Activated CD4-positive, alpha-beta T cell treated with anti-CD3 and anti-CD28 coated beads, Interleukin-2, Interleukin-6, amounts not matched to agents 100 ng/mL and 50 ng/mL, durations not matched to agents 16 hours and 8 hours (primary cell): ENCODE measurements at places on chromosomes 2 and 18.

DNA sequence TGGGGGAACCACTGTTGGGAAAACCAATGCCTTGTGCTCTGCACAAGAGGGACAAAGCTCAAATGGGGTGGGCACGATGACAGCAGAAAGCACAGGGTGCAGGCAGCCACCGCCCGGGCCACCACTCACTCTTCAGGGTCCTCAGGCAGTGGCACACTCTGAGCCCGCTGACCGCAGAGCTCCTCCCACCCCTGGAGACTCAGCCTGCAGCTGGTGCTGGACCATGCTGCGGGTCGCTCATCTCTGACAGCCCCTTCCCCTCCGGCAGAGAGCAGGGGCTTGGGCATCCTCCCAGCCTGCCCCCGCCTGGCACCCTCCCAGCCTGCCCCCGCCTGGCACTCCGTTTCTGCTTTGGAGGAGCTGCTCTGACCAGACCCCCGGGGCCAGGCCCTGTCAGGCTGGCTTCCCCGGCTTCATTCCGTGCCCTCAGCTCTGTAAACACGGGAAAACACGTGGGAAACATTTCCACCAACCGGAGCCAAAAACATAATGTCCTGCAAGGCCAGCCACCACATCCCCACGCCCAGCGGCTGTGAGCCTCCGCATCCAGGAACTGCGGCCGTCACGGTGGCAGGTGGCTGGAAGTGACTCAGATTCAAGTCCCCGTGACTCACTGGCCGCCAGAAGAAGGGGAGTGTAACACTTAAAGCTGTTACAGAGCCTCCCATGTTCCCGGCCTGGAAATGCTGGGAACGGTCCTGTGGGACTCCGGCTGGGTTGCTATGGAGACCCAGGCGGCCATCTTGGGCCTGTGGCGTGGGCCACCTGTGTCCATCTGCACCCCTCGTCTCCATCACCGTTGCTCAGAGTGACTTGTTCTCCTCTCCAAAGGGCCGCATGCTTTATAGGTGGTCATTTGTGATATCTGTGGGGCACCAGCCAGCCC is 6.8 kb upstream of the SNED1 start:
- no peak for DNase-seq

DNA sequence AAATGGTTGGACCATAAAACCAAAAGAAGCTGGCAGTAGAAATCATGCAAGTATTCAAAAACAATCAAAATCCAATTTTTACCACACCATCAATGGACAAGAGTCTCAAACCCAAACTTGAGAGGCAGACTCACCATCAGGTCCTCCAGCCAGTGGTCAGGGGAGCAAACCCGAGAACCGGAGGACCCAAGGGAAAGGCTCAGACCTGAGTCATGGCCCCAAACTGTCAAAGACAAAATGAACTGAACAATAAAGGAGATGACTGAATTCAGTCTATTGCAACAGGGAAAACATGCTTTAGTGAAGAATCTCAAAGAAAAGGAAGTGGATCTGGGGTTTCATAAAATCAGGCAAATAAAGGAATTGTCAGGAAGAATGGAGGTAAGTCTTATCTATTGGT is 150.7 kb upstream of the MGAT5 start:
- no peak for DNase-seq

DNA sequence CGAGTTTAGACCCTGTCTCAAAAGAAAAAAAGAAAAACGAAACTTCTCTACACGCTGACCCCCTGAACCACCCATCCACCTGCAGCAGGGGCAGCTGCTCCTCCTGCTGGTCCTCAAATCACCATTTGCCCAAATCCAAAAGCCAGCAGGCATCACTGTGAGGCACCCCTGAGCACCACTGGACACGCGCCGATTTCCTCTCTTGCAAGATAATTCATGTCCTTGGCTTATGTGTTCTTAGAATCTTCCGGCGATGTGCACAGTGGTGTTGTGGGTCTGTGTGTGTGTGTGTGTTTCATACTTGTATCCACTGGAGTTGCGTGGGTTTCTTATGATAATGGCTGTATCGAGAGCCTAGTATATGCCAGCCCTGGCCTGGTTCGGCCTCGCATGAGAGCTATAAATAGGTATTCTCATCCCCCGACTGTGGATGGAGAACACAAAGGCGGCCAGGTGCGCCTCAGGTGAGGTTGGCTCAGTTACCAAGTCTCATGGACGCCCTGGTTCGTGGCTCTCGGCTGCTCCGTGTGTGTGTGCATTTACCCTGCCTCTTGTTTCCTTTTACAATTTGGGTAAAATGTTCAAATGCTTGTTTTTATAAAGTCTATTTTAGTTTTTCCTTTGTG is 235.5 kb downstream of the HDAC4 start:
- no peak for DNase-seq

GRCh38 chr18:2589345-2590068 is 18.1 kb downstream of the NDC80 start:
- no peak for DNase-seq

- no peak for DNase-seq
Observed at GRCh38 chr2:71704688-71705087, 251.3 kb downstream of the DYSF start.

GRCh38 chr18:68740966-68741365 is 26.1 kb upstream of the TMX3 start:
- DNase-seq: no peak

DNA sequence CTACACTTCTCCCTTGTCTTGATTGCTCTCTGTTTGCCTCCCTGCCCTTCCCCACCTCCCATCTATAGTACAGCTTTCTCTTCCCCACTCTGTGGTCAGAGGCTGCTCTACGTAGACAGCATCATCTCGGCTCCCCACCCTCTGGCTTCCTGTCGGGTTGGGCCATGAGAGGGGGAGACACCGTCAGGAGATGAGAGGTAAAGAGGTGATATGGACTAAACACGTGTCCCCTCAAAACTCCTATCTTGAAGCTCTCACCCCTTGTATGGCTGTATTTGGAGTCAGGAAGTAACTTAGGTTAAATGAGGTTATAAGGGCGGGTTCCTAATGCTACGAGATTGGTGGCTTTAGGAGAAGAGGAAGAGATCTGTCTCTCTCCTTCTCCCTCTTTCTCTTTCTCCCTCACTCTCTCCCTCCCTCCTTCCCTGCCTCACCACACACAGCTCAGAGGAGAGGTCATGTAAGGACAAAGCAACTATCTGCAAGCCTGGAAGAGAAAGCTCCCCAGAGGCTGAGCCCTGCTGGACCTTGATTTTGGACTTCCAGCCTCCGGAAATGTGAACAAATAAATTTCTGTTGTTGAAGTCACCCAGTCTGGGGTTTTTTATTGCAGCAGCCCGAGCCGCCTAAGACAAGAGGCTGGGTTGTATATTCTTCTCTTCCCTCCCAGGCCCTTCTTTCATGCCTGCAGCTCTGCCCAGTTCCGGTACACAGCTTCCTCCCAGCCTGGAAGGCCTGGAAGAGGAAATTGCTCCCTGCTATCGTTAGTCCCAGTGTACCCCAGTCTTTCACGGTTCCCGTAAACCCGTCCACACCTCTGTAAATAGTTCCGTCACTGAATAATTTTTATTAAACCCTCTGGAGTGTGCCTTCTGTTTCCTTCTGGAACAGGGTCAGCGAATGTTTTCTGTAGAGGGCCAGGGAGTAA is 138.0 kb downstream of the AKAIN1 start:
- peak; percentile 6 for DNase-seq

- no peak for DNase-seq
Observed at GRCh38 chr2:35891528-35891927, 464.1 kb upstream of the CRIM1 start.

GRCh38 chr2:24423095-24423494 is 62.8 kb upstream of the ITSN2 start:
- no peak for DNase-seq

DNA sequence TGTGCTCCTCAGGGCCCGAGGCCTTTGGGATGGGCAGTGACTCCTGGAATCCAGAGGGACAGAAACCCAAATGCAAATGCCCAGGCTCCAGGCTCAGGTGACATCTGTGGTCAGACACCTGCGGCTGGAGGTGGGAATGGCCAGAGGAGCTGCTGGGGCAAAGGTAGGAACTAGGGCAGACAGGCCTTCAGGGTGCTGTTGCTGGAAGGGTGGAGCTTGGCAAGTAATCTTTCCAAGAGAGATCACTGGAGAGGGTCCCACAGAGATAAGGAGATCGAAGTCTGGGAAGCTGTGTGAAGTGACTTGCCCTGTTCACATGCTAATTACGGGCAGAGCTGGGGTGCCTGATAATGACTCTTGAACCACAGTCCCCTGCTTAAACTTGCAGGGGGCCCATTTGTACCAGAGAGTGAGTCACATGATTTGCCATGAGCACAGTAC is 82.4 kb downstream of the ACAA2 start:
- DNase-seq: no peak

DNA sequence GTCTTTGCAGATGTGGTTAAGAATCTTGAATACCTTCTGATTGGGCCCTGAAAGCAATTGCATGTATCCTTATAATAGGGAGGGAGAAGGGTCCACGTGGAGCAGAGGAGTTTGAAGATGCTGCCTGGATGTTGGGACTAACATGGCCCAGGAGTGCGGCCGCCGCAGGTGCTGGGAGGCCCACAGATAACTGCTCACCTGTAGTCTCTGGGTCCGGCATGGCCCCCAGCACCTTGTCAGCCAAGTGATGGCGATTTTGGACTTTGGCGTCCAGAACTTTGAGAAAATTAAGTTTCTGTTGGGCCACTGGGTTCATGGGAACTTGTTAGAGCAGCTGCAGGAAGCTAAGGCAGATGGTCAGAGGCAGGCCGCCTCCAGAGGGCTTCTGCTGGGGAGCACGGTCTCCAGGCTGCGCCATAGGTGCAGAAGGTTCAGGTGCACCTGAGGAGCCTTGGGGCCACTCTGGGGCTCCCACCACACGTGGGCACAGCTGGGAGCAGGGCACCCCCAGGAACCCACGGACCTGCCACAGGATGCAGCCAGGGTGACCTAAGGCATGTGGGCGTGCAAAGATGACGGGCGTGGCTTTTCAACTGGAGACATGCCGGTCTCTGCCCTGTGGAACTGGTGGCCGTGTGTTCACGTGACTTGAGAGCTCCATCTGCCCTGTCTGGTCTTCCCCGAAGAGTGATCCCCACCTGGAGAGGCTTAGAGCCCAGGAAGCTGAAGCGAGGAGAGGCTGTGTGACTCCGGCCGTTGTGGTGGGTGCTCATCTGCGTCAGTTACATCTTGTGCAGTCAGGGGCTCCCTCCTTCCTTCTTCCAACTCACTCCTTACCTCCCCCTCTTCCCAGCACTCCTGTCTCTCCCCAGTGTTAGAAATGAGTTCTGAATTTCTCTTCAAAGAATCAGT is 277.3 kb downstream of the AGAP1 start:
- no peak for DNase-seq

DNA sequence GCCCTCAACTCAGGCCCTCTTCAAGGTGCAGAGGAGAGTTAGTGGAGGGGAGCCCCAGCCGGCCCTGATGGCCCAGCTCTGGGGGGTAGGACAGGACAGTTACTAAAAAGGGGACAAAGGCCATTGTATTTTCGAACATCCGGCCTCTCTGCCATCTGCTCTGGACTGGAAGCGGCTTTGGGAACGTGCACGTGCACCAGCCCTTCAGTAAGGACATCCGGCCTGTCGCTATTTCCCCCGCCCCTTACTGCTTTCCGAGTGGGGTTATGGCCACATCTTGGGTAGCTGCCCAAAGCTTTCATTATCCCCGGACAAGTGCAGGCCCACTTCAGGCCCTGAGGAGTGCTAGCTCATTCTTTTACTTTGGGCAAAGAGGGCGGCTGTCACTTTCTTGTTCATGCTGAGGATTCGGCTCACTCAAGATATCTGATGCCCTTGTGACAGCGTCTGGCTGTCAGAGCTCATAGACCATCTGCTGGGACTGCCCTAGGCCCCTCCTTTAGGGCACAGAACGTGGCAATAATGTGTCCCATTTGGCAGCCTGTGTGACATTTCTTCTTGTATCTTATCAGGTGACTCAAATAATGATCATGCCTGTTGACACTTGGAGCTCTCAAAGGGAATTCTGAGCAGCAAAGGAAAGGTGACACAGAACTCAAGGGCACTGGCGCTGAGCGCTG is 17.5 kb downstream of the SLC4A3 start:
- no peak for DNase-seq

DNA sequence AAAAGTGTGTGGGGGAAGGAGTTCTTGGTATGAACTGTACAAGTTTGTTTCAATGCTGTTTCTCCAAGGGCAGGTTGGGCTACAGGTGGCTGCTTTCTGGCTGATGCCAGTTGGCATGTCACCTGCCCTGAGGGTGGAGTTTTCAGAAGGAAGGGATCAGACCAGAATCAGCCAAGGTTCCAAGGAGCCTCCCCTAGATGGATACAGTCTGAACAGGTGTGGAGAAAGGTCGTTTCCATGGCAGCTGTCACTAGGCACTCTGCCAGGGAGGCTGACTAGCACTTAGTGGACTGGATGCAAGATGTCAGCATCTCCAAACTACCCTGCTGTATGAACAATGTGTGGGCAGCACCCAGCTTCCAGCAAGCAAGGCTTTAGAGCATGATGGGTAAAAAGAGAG is 444.4 kb upstream of the HNRNPA3 start:
- DNase-seq: no peak

DNA sequence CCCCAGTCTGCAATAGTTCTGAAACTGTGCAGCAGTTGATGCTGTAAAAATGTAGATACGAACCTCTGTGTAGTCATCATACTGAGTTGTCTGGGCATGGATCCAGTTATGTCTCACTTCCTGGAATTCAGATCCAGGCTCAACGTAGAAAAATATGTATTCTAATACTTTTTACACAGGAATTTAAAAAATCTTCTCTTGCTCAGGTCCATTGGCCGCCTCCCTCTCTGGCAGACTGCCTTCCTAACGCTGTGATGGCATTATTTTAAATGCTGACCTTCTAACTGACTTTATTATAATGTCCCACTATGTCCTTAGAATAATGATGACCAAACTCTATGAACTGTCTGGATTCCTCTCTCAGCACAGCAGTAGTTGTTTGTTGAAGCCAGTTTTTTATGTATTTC is 119.6 kb downstream of the FEZ2 start:
- DNase-seq: no peak

GRCh38 chr18:47543080-47543479 is 291.6 kb upstream of the SKOR2 start:
- DNase-seq: no peak

- no peak for DNase-seq
Observed at GRCh38 chr18:26301681-26302080, 75.4 kb downstream of the TAF4B start.

GRCh38 chr18:48966523-48966922 is 15.8 kb upstream of the SMAD7 start:
- DNase-seq: no peak

DNA sequence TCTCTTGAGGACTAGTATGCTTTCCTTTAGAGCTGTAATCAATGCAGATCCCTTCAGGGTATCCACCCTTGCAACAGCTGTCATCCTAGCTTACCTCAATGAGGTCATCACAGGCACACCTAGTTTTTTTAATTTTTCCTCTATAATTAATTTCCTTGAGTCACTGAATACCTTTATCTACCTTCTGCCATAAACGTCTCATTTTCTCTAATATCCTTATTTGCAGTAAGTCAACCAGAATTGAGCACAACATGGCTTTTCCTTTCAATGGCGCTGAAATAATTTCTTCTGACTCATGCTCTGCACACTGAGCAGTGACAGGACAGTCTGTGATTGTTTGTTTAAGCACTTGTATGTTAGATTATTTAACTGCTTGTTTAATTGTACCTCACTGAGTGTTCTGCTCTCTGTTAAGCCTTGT is 49.4 kb downstream of the ETAA1 start:
- no peak for DNase-seq

- DNase-seq: no peak
Observed at GRCh38 chr2:205728366-205728765, 46.1 kb downstream of the NRP2 start.

GRCh38 chr2:207718521-207718920 is 7.1 kb downstream of the CCNYL1 start:
- DNase-seq: no peak
